ENCODE measurements at places on chromosomes 4 and X.

DNA sequence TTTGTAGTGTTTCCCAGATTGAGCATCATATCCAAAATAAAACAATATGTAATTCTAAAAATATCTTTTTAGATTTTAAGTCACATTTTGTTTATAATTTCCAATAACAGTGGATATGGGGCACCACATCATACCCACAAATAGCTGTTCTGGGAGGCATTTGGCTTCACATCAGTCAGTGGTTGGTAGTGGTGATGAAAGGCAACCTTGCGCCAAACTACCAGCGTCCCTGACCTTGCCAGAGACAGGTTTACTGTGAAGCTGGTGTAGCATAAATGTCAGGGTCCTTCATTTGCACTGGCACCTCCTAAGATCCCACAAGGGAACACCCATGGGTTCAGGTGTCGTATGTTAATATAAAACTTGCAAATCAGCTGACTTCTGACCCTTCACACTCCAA, 222.2 kb downstream of the DCTD start:
- no peak for DNase-seq

GRCh38 chr4:111943796-111944203, 201.5 kb upstream of the FAM241A start:
- DNase-seq, result no peak

- DNase-seq, result no peak
Observed at GRCh38 chrX:8981723-8982122, 52.2 kb downstream of the FAM9B start.

DNA sequence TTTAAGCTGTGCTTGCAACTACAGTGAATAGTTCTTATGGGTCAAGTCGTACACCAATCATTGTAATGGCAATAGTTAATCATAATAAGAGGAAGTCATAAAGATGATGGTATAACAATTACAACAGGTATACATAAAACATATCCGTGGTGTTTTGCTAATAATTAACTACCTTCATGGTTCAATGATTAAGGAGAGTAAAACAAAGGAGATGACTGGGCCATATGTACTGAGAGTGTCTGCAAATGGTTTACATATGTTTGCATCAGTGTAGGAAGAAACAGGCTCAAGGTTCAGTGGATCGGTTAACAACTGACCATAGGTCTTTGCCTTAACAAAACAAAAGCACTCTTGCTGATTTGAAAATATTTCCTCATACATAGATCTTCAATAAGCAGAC, 253.0 kb downstream of the COX7B2 start:
- DNase-seq, result no peak

- no peak for DNase-seq
Observed at GRCh38 chrX:104347860-104348259, 93.1 kb upstream of the ESX1 start.

GRCh38 chr4:112327965-112328733, 31.0 kb downstream of the ALPK1 start:
- no peak for DNase-seq

- no peak for DNase-seq
Observed at GRCh38 chr4:150130933-150131332, 52.7 kb downstream of the DCLK2 start.

DNA sequence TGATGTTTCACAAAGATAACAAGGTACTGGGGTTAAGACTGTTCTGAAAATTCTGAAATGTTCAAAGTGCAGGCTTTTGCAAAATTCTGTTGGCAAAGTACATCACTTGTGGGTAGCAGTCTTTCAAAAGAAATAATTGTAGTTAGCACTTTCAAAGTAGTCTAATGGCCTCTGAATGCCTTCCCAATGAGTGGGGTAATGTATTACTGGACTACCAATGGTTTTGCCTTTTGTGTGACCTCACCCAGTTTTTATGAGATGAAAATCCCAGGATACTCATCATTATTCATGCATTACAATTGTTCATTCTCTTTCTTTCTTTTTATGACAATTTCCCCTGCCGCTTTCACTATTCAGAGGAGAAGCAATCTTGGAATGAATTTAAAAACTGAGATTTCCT, 686.1 kb downstream of the GLUD2 start:
- DNase-seq, result no peak

DNA sequence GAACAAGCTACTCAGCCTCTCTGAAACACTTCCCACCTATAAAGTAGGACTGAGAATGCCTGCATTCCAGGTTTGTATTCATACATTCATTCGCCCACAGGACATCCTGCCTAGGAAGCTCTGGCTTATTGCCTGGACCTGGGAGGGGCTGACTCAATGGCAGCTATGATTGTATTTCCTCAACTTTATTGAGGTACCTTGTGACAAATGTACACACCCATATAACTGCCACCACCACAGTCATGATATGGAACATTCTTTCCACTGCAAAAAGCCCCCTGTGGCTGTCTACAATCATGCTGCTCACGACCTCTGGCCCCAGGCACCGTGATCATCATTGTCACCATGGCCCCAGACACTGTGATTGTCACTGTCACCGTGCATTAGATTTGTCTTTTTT, 68.3 kb downstream of the ABLIM2 start:
- no peak for DNase-seq

GRCh38 chr4:123825596-123826291, 429.1 kb downstream of the SPRY1 start:
- DNase-seq, result no peak

DNA sequence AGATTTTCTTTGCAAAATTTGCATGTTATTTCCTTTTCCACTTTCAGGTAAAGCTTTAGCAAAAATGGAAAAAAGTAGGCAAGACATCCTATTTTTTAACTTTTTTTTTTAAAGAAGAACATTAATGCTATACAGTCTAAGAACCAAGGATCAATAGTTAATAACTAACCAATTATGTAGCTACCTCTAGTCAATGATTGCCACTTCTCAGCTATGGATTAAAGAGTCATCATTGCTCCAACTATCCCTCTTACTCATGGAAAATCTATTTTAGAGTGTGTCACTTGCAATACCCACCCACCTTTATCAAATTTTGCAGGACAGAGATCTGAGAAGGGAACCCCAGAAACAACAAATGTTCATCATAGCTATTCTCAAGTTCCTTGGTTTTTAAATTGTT, 223.1 kb downstream of the ANK2 start:
- no peak for DNase-seq

- no peak for DNase-seq
Observed at GRCh38 chr4:131603705-131604104, 1545.4 kb upstream of the PCDH10 start.

DNA sequence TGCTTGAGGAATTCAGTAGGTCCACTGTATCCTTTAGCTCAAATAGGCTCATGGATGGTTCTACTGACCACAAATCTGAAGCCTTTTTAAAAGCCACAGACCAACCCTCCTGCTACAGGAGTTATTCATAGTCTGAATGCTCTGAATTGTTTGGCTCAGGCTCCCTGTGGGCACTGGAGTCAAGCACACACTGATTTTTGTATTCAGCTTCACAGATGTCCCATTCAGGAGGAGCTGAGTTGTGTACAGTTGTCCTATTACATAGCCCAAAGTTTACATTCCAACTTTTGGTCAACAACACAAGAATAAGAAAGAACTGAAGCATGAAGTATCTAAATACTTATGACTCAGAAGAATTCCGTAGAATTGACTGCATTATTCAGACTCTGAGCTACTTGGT, 243.9 kb downstream of the UNC5C start:
- no peak for DNase-seq
